ENCODE measurements at places on chromosomes 6 and 20.
A peak's percentile ranks its signal among the peaks of the same experiment; 100 is the strongest.

DNA sequence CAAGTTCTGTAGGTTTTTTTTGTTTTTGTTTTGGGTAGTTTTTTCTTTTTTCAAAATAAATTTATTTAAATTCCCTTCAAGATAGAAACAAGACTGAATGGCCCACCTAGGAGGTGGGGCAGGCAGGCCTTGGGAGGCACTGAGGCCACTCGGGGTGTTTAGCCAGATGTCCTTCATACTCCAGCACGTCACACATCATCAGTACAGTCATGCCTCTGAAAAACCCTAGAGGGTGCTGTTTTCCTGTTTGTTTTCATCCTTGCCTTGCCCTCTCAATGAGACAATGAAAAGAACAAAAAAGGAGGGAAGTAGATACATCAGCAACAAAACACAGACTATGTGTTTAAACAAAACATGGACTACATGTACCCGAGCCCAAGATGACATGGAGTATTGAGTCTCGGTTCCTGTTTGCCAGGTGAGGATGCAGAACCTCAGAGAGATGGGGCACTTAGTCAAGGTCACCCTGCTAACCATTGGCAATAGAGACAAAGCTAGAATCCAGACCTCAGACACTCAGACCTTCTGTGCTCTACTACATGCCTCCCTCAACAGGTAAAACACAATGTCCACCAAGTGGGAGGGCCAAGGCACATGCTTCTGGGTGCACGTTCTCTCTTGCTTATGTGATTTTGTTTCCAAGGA lies 26.8 kb upstream of the CLIC5 start:
- peak; percentile 38 for DNase-seq

DNA sequence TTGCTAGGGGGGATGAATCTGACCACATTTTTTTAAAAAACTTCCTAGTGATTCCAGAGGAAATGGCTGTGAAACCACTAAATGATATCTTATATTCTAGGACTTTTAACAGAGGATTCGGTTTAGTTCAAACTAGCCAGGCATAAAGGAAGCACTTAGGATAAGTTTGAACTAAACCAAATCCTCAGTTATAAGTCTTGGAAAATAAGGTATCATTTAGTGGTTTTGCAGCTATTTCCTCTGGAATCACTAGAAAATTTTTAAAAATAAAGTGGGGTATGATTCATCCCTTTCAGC lies 327.9 kb upstream of the QKI start:
- DNase-seq: no peak

GRCh38 chr6:163761481-163761880 lies 347.0 kb downstream of the QKI start:
- no peak for DNase-seq

GRCh38 chr6:42532038-42532669 lies 31.7 kb upstream of the UBR2 start:
- peak; percentile 75 for DNase-seq

DNA sequence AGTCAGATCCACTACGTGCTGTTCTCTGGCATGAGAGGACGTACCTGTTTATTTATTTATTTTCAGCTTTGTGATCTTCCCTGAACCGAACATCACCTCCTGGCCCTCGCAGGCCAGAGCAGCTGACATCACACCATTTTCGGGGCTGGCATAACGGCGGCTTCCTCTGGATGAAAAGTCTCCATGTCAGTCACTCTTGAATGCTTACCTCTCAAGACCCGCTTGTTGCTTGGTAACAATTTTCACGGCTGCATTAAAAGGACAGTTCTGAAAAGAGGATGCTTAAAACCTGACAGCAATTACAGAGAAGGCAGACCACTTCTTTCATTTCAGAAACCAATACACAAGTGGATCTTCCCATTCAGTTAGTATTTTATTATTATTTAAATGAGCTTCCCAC lies 159.8 kb upstream of the CDH4 start:
- no peak for DNase-seq

DNA sequence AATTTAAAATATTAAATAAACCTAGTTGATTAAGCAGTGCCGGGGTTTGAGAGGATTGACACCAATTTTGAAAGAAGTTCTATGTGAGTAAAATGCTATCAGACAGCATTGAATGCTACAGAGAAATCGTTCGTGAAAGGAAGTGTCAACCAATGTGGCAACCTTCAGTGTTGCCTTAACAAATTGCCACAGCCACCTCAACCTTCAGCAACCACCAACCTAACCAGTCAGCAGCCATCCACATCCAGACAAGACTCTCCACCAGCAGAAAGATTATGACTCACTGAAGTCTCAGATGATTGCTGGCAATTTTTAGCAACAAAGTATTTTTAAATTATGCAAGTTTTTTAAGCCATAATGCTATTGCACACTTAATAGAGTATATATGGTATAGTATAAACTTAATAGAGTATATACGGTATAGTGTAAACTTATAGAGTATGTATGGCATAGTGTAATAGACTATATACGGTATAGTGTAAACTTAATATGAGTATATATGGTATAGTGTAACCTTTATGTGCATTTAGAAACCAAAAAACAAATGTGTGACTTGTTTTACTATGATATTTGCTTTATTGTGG lies 65.3 kb upstream of the ID4 start:
- no peak for DNase-seq

GRCh38 chr6:125310994-125311649 lies 9.4 kb upstream of the HDDC2 start:
- DNase-seq: peak; percentile 38

DNA sequence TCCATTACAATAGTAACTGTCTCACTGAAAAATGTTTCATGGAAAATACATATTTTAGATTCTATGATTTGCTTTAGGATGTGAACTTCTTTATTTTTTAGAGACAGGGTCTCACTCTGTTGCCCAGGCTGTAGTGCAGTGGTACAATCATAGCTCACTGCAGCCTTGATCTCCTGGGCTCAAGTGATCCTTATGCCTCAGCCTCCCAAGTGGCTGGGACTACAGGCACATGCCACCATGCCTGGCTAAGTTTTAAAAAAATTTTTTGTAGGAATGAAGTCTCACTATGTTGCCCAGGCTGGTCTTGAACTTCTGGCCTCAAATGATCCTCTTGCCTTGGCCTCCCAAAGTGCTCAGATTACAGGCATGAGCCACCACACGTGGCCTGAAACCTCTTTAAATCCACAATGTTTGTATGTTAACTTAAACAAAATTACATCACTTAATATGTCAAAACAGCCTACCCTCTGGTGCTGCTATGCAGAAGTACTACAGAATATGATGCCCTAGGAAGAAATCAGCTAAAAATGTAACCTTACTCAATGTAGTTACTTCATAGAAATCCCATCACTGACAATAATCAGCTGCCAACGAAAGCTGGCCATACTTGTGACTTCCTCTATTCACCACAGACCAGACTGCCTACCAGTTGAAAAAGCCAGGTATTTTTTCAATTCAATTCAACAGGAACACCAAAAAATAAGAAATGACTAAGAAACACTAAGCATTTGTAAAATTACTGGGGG lies 17.6 kb downstream of the EEF1A1 start:
- DNase-seq: no peak

GRCh38 chr20:63079971-63080370 lies 73.2 kb upstream of the BHLHE23 start:
- no peak for DNase-seq

DNA sequence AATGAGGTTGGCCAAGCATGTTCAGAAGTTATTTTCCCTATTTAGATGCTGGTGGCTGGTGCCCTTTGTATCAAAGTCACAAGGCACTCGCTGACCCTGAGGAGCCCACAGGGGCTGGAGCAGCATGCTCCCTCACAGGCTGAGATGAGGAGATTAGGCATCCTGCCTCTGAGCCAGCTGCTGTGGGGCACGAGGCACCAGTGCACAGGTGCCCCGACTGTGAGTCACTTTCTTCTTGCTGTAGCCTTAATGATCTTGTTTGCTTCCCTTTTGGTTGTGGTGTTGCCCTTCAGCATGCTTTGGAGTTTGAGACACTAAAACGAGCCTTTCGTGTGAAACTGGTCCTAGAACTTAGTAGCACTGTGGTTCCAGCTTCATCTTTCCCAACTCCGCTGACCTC lies 4.3 kb downstream of the PSMG4 start:
- no peak for DNase-seq

DNA sequence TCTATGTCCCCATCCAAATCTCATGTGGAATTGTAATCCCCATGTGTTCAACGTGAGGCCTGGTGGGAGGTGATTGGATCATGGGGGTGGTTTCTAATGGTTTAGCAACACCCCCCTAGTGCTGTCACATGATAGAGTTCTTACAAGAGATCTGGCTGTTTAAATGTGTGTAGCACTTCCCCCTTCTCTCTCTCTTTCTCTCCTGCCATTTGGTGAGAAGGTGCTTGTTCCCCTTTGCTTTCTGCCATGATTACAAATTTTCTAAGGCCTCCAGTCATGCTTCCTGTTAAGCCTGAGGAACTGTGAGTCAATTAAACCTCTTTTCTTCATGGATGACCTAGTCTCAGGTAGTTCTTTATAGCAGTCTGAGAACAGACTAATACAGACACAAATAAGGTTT lies 165.4 kb downstream of the OGFRL1 start:
- no peak for DNase-seq

DNA sequence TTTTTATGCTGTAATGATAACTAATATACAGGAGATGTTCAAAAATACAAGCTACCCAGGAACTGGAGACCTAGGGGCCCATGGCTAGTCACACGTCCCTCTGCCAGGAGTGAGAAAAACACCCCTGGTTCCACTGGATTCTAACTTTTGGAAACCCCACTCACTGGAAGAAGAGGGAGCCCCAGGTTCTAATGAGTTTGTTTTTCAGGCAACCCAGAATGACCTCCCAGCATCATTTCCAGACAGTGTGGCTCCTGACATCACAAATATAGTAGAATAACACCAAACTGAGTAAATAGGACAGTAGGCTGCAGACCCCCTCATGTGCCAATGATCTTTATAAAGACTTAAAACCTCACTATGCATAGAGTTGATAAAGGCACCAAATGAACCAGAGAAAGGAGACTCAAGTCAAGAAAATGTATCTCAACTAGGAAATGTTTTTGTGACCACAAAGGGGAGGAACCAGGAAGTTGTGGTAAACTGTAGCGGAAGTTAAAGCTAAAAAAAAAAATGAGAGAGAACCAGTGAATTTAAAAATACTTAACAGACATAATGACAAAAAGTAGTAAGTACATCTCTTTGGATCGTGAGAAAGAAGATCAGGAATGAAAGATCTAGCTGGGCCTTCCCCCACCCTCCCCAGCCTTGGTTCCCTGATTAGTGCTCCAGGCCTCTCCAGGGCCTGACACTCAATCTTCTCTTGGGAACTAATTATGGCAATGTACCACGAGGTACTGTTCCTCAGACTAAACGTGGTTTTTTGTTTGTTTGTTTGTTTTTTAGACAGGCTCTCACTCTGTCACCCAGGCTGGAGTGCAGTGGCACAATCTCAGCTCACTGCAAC lies 19.8 kb downstream of the HLA-E start:
- peak; percentile 39 for DNase-seq

DNA sequence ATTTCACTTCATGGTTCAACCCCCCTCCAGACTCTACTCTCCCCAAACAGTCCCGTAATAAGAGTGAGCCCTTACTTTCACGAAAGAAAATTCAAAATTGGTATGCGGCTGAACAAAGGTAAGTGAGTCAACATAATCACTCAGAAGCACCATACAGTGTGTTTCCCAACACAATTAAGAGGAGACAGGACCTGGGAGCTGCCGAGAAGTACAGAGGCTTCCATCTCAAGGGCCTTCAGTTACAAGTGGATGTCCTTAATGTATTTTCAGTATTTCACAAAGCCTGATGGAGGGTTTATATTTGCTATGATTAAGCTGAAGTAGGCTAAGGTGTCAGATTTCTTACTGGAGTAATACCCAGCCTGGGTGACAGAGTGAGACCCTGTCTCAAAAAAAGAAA lies 51.1 kb downstream of the MYO6 start:
- DNase-seq: no peak

GRCh38 chr6:111230351-111231089 lies 143.2 kb downstream of the SLC16A10 start:
- DNase-seq: peak; percentile 77

- DNase-seq: peak; percentile 30
These were observed 217.6 kb upstream of the HDDC2 start for GRCh38 chr6:125519367-125519766.

- peak; percentile 18 for DNase-seq
These were observed 16.9 kb upstream of the ZSCAN9 start for GRCh38 chr6:28208111-28208659.

GRCh38 chr6:149846321-149846720 lies 17.8 kb downstream of the LRP11 start:
- peak; percentile 75 for DNase-seq

DNA sequence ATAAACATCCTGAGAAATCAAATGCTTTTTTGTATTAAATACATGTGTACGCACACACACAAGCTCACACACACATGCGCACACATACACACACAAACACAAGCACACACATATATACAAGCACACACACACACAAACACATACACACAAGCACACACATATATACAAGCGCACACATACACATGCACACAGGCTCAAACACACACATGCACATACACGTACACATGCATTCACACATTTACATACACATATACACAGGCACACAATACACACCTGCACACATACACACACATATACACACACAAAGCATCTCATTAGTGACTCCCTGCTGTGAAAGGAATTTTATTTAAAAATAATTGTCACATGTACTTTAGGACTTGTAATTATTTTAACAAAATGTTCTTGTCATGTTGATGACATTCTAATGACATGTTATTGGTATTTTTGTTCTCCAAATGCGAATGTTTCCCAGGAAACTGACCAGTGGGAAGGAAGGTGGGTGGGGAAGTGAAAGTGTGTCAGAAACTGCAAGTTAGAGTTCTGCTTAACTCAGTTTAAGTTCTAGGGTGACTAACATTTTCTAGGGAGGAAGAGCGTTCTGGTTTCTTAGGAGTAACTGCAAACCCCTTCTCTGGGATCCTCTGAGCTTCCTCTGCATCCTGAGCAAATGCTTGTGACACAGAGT lies 113.9 kb upstream of the ZNF217 start:
- DNase-seq: peak; percentile 30
